Glomerular endothelial cell (primary cell): ENCODE measurements at places on chromosomes 7 and 10. TPM values are rescaled to one million over a fixed set of nuclear protein-coding genes. Genes with fewer than 3 reads are reported as not detected.

TMEM213 gene
- not detected in 2 replicates for total RNA-seq

DNA sequence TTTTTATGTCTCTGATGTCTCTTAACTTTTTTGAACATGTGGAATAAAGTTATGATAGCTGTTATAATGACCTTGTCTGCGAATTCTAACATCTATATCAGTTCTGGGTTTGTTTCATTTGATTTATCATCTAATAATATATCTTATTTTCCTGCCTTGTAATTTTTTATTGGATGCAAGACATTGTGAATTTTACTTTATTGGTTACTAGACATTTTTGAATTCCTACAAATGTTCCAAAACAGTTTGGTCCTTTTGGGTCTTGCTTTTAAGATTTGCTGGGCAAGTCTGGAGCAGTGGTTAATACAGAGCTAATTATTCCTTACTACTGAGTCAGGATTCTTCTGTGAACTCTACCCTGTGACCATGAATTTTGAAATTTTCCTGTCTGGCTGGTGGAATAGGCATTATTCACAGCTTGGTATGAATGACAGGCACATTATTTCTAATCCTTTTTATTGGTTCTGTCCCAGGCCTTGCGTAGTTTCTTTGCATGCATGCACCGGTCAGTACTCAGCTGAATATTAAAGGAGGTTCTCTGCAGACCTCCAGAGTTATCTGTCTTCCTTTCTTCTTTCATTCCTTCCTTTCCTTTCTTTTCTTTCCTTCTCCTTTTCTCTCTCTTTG is 9.0 kb downstream of the CUTC start:
- DNase-seq: no peak

DNA sequence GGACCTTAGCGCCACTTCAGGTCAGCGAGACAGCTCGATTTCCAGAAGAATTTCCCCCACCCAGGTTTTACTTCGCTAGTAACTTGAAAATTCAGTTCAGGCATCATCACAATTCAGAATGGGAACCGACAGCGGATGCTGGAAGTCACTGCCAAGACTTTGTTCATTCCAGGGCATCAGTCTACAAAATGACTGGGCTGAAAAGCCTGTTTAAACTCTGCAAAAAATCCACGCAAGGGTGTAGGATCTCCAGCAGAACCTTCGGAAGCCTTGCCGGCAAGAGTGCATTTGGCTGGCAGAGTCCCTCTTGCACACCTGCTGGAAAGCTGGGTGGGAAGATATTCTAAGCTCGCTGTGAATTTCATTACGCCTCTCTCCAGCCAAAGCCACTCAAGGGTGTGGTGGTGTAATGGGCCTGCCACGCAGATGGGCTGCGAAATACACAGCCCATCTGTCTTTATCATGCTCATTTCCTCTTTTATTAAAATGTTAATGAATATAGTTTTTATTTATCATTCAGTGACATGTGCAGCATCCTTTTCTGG is 672.0 kb upstream of the FOXK1 start:
- DNase-seq: no peak

HSPA12A gene
- 0.76 and 3.0 TPM in 2 replicates for total RNA-seq

NME8 gene
- total RNA-seq: not detected in 2 replicates

TEX36 gene
- total RNA-seq: not detected in 2 replicates

OPALIN gene
- not detected in 2 replicates for total RNA-seq

DNA sequence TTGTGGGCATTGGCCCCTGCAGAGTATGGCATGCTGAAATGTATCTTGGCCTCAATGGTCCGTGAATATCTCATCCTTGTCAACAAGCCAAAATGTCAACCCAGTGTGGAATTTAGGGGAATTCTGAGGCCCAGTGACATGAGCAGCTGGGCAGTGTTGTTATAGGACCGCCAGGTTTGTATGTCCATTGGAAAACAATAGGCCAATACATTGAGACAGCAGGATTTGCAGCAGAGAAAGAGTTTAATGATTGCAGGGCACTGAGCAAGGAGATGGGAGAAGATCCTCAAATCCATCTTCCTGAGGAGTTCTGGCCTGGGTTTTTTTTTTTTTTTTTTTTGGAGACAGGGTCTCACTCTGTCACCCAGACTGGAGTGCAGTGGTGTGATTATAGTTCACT is 95.7 kb upstream of the BAIAP2L1 start:
- DNase-seq: no peak

DNA sequence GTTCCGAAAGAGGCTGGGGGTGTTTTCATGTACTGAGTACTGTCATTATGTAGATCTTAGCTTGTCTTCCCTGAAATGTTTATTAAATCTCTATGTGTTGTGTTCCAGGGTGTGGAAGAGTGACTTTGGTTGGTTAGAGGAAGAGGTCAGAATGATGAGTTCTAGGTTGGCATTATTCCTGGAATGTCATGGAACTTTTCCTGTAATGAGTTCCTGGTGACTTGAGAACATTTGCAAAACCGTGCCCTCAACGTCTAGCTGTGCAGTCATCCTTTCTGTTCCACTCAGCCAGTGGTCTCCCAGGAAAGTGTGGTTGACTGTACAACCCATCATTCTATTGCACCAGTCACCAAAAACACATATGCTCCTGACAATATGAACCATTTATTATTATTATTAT is 129.6 kb downstream of the BICC1 start:
- DNase-seq: no peak

- no peak for DNase-seq
Measured at GRCh38 chr10:104117839-104118323, 4.1 kb upstream of the SFR1 start.

GRCh38 chr7:82450759-82451158 is 7.2 kb upstream of the CACNA2D1 start:
- no peak for DNase-seq

DNA sequence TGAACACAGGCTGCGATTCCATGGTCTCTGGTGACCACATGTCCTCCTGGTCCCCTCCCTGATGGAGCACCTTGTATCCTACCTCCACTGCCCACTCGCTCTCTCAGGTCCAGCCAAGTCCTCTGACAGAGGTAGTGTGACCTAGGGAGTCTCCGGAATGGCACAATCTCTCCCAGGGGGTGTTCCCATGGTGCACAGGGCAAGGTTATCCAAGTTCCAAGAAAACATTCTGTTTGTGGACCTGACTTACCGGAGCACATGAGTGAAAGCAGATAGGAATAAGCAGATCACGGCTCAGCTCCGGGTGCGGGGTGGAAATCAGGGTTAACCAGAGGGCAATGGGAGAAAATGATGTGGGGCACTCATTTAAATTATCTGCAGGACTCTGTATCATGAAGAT is 45.8 kb upstream of the INSIG1 start:
- no peak for DNase-seq

- no peak for DNase-seq
Measured at GRCh38 chr7:1366801-1367405, 92.4 kb downstream of the MICALL2 start.

GRCh38 chr10:132096223-132096622 is 30.5 kb downstream of the JAKMIP3 start:
- DNase-seq: peak; percentile 18

- DNase-seq: no peak
Measured at GRCh38 chr7:36283711-36284130, 105.9 kb upstream of the ANLN start.

DNA sequence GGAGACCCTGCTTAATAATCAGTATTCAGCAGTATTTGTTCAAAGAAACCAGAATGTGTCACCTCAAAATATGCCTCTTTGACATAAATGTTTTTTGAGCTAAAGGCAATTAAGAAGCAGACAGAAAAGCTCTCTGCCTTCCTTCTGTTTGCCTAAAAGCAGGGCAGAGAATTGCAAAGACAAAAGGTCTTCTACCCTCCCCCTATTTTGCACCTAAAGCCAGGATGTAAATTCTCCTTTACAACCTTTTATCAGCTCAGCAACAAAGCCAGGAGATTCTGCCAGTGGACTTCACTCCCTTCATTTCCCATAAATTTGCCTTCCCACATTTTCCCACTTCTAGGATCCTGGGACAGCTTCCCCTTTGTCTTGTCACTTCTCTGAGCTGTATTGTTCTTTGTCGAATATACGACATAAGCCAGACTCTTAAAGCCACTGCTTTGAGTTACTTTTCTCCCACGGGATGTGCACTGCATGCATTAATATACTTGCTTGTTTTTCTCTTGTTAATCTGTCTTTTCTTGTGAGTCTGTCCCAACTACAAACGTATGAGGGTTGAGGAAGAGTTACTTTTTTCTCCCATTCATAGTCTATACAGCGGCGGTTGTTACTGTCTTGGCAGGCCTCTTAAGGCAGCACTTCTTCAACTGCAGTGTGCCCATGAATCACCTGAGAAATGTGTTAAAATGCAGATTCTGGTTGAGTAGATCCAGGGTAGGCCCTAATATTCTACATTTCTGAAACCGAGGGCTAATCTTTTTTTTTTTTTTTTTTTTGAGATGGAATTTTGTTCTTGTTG is 48.2 kb downstream of the ST8SIA6 start:
- DNase-seq: no peak

DNA sequence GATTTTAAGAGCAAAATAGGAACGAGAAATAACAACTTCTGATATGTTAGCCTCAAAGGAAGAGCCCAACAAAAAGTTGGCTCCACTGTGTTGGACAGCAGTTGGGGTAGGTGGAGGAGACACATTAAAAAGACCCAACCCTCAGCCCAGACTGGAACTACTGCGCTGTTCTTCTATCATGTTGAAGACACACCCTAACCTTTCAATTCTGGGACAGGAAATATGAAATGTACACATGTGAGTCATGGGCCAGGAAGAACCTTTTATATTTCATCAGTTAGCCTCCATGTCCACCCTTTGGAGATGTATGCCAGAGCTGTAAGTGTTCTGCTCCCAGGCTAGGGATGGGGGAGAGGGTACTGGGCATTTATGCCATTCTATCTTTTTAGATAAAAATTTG is 22.1 kb downstream of the CLDN12 start:
- DNase-seq: no peak

CYP17A1 gene
- not detected in 2 replicates for total RNA-seq

GRCh38 chr7:45625714-45626440 is 51.7 kb downstream of the ADCY1 start:
- no peak for DNase-seq

- DNase-seq: no peak
Measured at GRCh38 chr7:117405519-117405918, 21.8 kb downstream of the ASZ1 start.

DNA sequence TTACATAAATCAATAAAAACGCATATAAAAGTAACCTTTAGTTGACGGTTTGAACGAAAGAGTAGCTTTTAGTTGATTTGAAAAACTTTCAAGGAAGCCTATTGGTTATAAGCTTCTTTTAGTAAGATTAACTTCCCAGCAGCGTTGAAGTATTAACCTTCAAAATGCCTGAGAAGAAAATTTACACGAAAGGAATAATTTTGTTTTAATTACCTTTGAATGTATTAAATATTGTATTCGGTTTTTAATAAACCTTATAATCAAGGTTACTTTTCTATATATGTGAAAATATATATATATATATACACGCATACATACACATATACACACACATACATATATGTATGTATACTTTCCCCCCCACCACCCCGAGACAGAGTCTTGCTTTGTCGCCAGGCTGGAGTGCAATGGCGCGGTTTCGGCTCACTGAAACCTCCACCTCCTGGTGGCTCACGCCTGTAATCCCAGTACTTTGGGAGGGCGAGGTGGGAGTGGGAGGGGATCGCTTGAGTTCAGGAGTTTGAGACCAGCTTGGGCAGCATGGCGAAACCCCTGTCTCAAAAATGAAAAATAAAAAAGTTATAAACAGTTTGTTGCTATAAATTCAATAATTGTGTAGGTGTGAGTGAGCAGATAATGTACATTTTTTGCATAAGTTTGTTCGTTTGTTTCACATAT is 57.6 kb upstream of the EZH2 start:
- no peak for DNase-seq

CUL1 gene
- total RNA-seq: 45.4 and 47.0 TPM in 2 replicates

NPS gene
- not detected in 2 replicates for total RNA-seq

CPA2 gene
- total RNA-seq: not detected in 2 replicates

DNA sequence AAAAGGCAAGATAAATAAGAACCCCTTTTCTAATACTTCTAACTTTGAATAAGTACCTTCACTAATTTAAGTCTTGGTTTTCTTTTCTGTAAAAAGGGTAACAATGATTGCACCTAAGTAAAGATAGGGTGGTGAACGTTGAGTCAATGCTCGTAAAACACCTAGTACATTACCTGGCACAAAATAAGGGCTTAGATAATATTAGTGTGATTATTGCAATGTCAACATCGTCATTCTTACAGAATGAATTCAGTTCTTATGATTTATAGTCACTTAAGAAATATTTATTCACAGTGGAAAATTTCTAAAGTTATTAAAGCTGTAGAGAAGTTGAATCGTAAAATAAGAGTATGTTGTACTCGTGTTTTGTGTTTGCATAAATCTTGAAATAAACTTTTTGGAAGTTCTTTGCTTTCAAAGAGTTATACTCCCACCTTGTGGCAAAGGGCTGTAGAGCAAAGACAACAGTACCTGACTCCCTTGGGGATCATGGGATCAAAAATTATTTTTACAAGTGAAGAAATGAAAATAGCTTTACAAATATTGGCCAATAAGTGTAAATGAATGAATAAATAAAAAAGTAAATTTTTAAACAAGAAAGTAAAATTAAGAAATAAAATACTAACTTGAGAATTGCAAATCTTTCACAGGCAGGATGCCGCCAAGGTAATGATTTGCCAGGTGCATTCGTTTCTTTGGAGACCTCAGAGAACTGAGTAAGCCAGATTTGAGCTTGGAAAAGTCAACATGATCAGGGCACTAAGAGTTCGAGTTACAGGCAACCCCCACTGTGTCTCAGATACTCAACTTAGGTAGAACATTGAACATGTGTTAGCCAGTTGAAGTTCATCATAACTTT is 285.8 kb upstream of the CACNA2D1 start:
- peak; percentile 37 for DNase-seq

DDX50 gene
- total RNA-seq: 19.8 and 22.7 TPM in 2 replicates

DNA sequence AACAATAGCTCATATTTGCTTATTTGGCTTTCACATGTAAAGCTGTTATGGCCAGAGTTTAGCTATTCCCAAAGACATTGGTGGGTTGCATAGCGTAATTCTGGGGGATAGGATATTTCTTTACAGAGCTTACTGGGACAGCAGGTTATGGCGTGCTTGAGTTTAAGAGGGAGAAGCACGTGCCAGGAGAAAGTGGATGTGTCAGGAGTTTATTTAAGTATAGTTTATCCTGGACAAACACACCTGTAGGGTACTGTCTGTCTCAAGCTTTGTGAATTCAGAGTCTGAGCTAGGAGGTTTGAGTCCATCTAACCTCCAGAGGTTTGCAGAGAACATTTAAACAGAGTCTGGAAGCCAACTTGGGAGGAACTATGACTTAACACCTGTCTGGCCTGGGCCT is 21.3 kb downstream of the GBF1 start:
- no peak for DNase-seq

DNA sequence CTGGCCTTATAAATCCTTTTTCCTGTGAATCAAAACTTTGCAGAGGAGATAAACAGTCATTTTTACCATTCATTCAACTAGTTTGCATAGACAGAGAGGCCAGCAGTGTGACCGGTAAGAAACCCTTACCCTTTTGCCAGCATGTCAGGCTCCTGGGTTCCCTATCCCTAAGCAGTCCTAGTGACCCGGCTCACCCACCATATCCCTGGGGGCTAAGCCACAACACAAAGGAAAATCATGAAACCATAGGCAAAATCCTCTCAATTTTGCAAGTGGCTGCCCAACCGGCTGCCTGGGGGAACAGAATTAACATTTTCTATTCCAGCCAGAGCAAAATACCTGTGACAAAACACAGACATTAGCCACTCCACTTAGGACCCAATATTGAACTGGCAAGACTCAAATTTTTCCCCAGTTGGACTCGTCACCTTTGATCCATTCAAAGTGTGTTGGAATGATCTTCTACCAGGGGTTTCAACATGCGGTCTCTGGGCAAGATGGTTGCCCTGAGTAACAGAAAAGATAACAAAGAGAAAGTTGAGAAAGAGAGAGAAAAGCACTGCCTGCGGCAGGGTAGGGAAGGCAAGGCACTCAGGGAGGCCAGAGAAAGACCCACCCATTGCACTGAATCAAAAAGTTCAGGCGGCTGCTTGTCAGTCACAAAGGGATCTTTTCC is 174.8 kb upstream of the NAMPT start:
- no peak for DNase-seq
